ENCODE measurements at places on chromosomes 13 and 19.

DNA sequence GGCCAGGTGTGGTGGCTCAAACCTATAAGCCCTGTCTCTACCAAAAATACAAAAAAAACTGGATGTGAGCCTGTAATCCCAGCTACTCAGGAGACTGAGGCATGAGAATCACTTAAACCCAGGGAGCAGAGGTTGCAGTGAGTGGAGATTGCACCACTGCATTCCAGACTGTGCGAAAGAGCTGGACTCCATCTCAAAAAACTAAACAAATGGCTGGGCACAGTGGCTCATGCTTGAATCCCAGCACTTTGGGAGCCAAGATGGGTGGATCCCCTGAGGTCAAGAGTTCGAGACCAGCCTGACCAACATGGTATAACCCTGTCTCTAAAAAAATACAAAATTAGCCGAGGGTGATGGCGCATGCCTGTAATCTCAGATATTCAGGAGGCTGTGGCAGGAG, 34.9 kb upstream of the ZNF83 start:
- no peaks in the 10 kb centered on the region for H3K27me3 ChIP-seq
- DNase-seq, result no peak
- H3K36me3 ChIP-seq, result no peaks in the 10 kb centered on the region
- no peak overlapping the region for H3K27ac ChIP-seq

DNA sequence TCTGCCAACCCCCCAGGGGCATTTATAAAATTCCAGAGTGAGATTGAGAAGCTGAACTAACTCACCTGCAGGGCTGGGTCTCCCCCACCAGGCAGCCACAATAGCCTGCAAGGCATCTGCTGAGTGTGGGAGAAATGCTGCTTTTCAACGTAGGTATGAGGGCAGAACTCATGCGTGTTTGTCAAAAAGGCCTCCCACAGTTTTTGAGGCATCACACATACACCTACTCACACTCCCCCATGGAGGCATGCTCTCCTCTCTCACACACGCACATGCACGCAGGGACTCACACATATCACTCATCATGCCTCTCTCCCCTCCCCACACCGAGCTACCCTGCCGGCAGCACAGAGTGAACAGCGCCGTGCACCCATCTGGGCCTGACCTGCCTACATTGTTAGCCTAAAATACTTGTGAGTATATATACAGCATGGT, 390.5 kb downstream of the FGF9 start:
- no peaks in the 10 kb centered on the region for H3K4me1 ChIP-seq
- no peaks in the 10 kb centered on the region for H3K36me3 ChIP-seq
- DNase-seq, result no peak
- H3K27me3 ChIP-seq, result no peaks in the 10 kb centered on the region
- no peak overlapping the region for H3K27ac ChIP-seq

GRCh38 chr19:55379174-55379573, 2.5 kb downstream of the TMEM190 start:
- DNase-seq, result no peak
- no peak overlapping the region for H3K4me3 ChIP-seq
- no peaks in the 10 kb centered on the region for H3K27me3 ChIP-seq

DNA sequence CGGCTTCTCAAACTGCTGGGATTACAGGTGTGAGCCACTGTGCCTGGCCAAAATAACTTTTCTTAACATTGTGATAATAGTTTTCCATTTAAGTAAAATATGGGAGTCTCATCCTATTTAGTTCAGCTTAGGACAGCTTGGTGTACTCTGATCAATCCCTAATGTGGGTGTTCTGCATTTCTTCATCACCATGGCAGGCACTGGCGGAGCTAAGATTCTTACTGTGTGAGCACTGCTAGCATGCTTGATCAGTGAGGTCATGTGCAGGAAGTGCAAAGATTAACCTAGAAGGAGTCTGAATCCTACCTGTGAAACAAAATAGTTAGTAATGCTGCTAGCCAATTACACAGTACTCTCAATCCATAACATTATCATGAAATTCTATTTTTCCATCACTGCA, 1684.2 kb upstream of the SLC10A2 start:
- DNase-seq, result no peak
- no peak overlapping the region for H3K4me3 ChIP-seq
- H3K4me1 ChIP-seq, result no peaks in the 10 kb centered on the region
- H3K27me3 ChIP-seq, result no peaks in the 10 kb centered on the region

DNA sequence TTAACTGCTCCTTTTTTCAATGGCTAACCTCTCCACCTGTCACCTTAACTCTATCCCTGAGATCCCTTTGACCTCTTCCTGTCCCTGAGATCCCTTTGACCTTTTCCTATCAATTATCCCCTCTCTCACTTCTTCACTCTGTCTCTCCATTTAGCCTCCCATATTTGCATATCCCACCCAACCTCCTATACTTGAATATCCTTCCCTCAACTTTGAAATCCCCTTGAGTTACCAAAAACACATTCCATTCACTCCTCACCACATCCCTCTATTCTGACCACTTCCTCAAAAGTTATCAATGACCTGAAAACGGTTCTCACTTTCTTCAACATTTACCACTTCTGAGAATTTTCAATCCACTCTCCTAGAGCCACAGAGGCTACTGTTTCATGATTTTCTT, 3.0 kb downstream of the MYCBP2 start:
- H3K27me3 ChIP-seq, result no peaks in the 10 kb centered on the region
- H3K4me1 ChIP-seq, result peaks cover 82% of the 10 kb centered on the region
- no peak for DNase-seq
- H3K27ac ChIP-seq, result no peak overlapping the region
- no peak overlapping the region for H3K4me3 ChIP-seq

- no peaks in the 10 kb centered on the region for H3K4me1 ChIP-seq
- H3K36me3 ChIP-seq, result no peaks in the 10 kb centered on the region
- no peak overlapping the region for H3K27ac ChIP-seq
Measured at GRCh38 chr13:108645376-108645775, 16.0 kb downstream of the MYO16 start.

GRCh38 chr19:17883627-17884410, 12.1 kb downstream of the SLC5A5 start:
- no peaks in the 10 kb centered on the region for H3K27me3 ChIP-seq
- no peak overlapping the region for H3K27ac ChIP-seq
- no peak overlapping the region for H3K4me3 ChIP-seq
- H3K36me3 ChIP-seq, result no peaks in the 10 kb centered on the region
- no peak for DNase-seq
- H3K4me1 ChIP-seq, result no peaks in the 10 kb centered on the region

DNA sequence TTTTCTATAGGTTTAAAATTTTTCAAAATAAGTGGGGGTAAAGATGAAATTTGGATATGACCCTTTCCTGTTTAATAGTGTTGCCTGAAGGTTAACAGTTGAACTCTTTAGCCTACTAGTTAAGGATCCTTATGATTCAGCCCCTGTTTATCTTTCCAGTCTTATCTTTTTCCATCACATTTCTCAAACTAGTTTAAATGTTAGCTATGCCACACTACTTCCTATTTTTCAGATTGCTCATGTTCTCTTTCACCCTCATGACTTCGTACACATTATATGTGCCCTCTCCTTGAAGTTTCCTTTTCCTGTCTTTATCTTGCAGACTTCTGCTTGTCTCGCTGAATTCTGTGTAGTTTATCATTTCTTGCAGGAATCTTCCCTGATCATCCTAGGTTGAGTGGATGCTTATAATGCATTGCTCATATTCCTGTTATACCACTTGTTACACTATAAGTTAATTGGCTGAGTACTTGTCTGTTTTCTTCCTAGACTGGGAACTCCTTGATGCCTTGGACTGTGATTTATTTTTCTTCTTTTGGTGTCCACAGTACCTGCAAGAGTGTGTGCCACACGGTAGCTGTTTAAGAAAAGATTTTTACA, 86.7 kb downstream of the FNDC3A start:
- H3K4me3 ChIP-seq, result no peak overlapping the region
- H3K4me1 ChIP-seq, result no peaks in the 10 kb centered on the region
- H3K27me3 ChIP-seq, result no peaks in the 10 kb centered on the region
- no peaks in the 10 kb centered on the region for H3K36me3 ChIP-seq
- no peak for DNase-seq
- H3K27ac ChIP-seq, result no peak overlapping the region

DNA sequence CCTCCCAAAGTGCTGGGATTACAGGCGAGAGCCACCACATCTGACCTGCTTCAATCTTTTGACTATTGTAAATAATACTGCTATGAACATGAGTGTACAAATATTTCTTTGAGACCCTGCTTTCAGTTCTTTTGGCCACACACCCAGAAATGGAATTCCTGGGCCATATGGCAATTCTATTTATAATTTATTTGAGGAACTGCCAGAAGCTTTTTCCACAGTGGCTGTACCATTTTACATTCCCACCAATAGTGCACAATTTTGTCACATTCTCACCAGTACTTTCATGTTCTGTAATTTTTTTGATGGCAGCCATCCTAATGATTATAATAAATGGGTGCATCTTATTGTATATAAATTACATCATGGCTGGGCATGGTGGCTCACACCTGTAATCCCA, 13.7 kb upstream of the FCER2 start:
- H3K27ac ChIP-seq, result no peak overlapping the region
- no peaks in the 10 kb centered on the region for H3K36me3 ChIP-seq
- DNase-seq, result no peak
- H3K27me3 ChIP-seq, result no peaks in the 10 kb centered on the region
- H3K4me3 ChIP-seq, result no peak overlapping the region
- no peaks in the 10 kb centered on the region for H3K4me1 ChIP-seq

DNA sequence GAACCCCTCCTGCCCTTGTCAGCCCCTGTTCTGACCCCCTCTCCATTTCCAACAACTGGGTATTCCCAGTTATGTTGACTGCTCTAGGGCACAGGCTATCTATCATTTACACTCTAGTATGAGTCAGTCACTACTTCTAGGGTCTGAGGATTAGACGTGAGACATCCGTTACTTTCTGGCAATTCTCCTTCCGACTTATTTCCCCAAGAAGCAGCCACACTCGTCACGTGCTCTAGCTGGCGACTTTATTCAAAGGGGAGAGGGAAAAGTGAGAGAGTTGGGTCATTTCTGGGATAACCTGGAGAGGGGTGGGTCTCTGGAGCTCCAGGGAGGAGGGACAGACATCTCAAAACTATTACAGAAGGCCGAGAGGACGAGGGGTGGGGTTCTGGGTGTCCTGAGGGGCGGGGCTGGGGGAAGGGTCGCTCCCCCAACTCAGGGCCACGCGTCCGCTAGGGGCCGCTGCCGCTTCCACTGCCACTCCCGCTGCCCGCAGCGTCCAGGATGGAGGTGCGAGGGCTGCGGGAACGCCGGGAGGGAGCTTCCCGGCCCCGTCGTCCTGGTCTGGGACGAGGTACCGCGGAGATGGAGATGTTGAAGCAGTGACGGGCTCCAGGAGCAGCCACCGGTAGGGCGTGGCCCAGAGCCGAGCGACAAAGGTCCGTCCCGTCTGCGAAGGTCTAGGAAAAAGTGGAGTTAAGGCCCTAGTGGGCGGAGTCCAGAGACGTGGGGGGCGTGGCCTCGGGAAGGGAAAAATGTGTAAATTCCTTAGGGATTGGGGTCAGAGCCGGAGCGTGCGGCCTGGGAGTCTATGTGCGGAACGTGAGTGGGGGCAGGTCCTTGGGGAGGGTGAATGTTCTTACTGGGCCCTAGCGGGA, 8.9 kb downstream of the RTBDN start:
- no peak overlapping the region for H3K27ac ChIP-seq
- H3K36me3 ChIP-seq, result no peaks in the 10 kb centered on the region
- no peak for DNase-seq
- no peaks in the 10 kb centered on the region for H3K27me3 ChIP-seq

GRCh38 chr13:24038405-24038804, 122.1 kb upstream of the SPATA13 start:
- peak overlapping the region; percentile 33 for H3K27ac ChIP-seq
- DNase-seq, result no peak
- H3K4me3 ChIP-seq, result no peak overlapping the region
- H3K36me3 ChIP-seq, result no peaks in the 10 kb centered on the region
- no peaks in the 10 kb centered on the region for H3K27me3 ChIP-seq

DNA sequence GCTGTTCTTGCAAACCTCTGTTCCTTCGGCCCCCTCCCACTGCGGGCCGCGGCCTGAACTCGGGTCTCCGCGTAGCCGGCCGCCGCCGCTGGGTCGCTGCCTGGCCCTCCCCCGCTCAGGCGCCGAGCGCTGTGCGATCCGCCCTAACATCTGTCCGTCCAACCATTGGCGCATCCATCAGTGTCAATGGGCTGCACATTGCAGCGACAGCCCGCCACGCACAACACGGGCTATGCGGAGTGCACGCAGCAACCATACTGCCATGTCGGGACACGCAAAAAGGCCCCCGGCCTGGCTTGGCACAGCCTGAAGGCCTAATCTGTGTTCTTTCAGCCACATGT, 2.6 kb upstream of the TSHZ3 start:
- H3K4me1 ChIP-seq, result peaks cover 21% of the 10 kb centered on the region
- peak overlapping the region; percentile 72 for H3K4me3 ChIP-seq
- H3K27ac ChIP-seq, result peak overlapping the region; percentile 90
- no peak for DNase-seq
- no peaks in the 10 kb centered on the region for H3K27me3 ChIP-seq

GRCh38 chr19:46428239-46429135, at the start of gene PNMA8C:
PNMA8C (minus strand) TSS chr19:46428936; CDS start chr19:46428359, 577 bp downstream.
- H3K36me3 ChIP-seq, result no peaks in the 10 kb centered on the region
- peak within 1 kb of the TSS; percentile 4 for H3K4me3 ChIP-seq
- H3K4me1 ChIP-seq, result peaks cover 21% of the 10 kb centered on the region
- H3K27ac ChIP-seq, result no peak within 1 kb of the TSS
- DNase-seq, result no peak

DNA sequence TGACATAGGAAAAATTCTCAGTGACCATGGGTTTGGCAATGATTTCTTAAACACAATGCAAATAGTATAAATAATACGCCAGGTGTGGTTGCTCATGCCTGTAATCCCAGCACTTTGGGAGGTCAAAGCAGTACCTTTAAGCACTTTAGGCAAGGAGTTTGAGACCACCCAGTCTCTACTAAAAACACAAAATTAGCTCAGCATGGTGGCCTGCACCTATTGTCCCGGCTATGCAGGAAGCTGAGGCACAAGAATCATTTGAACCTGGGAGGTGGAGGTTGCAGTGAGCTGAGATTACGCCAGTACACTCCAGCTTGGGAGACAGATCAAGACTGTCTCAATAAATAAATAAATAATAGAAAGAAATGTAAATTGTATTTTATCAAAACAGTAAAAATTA, 356.5 kb upstream of the SLITRK6 start:
- no peak overlapping the region for H3K27ac ChIP-seq
- no peak overlapping the region for H3K4me3 ChIP-seq
- no peaks in the 10 kb centered on the region for H3K36me3 ChIP-seq
- DNase-seq, result no peak
- H3K27me3 ChIP-seq, result no peaks in the 10 kb centered on the region

DNA sequence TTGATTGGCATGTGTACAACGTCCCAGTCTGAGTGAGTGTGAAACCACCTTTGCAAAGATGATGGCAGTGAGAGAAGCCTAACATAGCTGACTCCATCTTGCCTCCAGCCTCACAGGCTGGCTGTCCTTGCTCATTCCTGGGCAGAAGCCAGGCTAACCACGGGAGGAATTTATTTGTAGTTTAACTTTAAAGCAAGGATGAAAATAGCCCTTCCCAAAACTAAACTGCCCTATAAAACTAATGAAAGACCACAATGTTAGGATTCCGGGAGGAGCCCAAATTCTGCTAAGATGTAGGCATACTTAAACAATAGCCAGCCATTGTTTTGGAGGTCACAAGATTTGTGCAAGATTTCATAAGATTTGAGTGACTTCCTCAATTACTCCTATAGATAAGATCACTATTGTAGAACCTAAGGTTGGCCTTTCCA, 96.6 kb upstream of the LSM14A start:
- H3K27me3 ChIP-seq, result no peaks in the 10 kb centered on the region
- no peak for DNase-seq
- no peaks in the 10 kb centered on the region for H3K36me3 ChIP-seq

GRCh38 chr19:29685326-29685725, 20.1 kb downstream of the PLEKHF1 start:
- H3K36me3 ChIP-seq, result no peaks in the 10 kb centered on the region
- H3K4me3 ChIP-seq, result no peak overlapping the region
- H3K27ac ChIP-seq, result peak overlapping the region; percentile 86
- no peaks in the 10 kb centered on the region for H3K27me3 ChIP-seq
- DNase-seq, result no peak
- H3K4me1 ChIP-seq, result peaks cover 45% of the 10 kb centered on the region

Data from vagina (tissue), 2 donors.